ENCODE measurements at places on chromosomes 5 and 9.
A peak's percentile ranks its signal among the peaks of the same experiment; 100 is the strongest.

DNA sequence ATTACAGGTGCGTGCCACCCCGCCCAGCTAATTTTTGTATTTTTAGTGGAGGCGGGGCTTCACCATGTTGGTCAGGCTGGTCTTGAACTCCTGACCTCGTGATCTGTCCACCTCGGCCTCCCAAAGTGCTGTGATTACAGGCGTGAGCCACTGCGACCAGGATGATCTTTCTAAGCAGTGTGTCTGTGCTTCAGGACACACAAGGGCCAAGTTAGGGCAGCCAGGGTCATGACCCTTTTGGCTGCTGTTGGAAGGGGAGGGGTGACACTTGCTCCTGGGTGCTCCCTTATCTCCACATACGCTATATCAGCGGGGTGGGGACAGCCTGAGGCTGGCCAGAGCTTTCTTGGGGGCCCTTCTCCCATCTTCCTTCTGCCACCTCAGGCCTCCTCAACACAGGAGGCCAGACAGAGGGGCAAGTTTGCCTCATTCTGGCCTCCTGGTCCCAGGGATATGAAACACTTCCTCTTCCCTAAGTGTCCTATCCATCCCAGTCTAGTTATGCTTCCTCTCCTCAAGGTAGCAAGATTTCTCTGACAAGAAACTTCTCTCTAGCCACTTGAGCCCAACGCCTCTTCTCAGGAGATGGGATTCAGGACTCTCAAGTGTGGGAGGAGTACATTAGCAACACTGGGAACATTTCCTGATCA, 1.9 kb upstream of the ZNF79 start:
- DNase-seq, result no peak

- peak; percentile 80 for DNase-seq
Observed at GRCh38 chr5:103111468-103111867, 8.5 kb downstream of the GIN1 start.

GRCh38 chr9:82080265-82080664, 91.7 kb downstream of the SPATA31D1 start:
- DNase-seq, result no peak

- DNase-seq, result no peak
Observed at GRCh38 chr5:15575666-15576065, 75.7 kb downstream of the FBXL7 start.

- DNase-seq, result no peak
Observed at GRCh38 chr5:10335711-10336470, 17.6 kb upstream of the MARCHF6 start.

DNA sequence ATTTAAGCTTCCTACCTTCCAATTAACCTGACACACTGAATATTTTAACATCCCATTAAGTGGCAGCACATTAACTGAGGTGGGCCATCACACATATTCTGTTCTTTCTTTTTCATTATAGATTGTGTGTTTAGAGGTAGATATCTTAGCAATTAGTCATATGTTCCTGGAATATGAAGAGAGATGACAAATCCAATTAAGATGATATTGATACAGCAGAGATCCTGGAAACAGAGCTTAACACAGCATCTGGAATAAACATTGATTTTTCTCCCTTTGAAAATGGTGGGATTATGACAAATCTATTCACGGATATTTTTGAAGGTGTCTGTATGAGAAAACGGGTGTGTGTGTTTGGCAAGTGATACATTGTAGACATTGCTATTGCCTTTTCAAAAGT, 448.0 kb downstream of the CDH10 start:
- DNase-seq, result no peak

- no peak for DNase-seq
Observed at GRCh38 chr9:126463426-126463825, 136.8 kb downstream of the MVB12B start.

DNA sequence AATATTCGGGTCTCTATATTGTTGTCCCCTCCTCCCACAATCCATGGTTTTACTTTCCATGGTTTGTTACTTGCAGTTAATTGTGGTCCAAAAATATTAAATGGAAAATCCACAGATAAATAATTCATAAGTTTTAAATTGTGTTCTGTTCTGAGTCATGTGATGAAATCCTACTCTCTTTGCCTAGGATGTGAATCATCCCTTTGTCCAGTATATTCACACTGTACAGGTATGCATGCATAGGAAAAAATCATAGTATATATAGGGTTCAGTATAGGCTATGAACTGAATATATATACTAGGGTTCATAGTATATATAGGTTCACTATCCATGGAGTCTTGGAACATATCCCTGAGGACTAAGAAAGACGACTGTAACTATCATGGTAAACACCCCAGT, 19.6 kb downstream of the INSYN2B start:
- no peak for DNase-seq

DNA sequence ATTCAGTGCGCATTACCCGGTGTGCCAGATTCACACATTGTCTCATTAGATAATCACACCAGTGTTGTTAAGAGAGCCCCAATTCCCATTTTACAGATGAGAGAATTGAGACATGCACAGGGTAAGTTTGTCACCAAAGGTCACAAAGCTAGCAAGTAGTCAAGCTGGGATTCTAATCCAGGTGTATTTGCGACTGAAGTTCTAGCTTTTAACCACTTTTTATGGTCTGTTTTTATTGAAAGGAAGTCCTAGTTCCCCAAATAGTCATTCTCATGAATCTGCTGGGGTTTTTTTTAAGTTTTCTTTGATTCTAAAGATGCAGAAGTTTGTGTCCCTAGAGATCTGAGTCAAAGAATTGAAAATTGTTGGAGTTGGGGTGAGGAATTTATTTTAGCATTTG, 136.5 kb downstream of the DPYSL3 start:
- no peak for DNase-seq
